Stimulated activated CD4-positive, alpha-beta T cell treated with anti-CD3 and anti-CD28 coated beads, Interleukin-12 subunit alpha, Interleukin-12 subunit beta, amount 100 ng/mL, for 4 hours (primary cell): ENCODE measurements at places on chromosomes 4 and X.

DNA sequence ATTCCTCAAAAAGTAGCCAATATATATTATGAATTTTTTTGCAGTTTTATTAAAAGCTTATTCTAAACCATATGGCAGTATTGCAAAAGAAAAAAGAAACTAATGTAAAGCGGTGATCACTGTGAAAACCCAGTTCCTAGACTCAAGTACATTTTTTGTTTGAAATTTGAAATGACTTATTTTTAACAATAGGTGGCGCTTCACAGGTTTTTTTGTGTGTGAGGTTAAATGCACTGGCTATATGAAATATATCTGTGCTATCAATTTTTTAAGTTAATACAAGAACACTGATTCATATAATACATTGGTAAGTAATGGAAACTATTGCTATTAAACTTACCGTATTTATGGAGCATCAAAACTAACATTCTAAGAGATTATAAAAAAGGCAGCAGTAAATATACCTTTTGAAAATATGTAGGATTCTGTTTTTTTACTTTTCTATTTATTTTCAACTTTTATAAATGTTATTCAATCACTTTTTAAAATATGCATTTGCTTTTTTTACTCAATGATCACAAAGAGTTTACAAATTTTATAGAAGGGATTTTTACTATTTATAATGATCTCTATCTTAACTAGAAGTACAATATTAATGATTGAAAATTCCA is 5.6 kb upstream of the SPRY1 start:
- DNase-seq, result no peak

DNA sequence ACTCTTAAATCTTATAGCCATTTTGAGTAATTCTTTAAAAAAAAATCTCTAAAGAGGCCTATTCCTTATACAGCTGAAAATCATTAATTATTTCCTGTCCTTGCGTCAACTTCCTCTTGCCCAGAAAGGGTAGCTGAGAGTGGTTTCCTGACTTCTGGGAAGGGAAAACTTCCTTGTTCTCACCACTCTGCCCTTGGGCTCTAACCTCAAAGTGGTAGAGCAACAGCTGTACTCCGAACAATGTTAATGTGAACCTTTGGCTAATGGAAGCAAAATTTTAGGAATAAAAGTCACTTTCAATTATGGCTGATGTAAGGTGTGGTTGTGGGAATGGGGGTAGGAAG is 15.3 kb downstream of the KLHL2 start:
- DNase-seq, result no peak

DNA sequence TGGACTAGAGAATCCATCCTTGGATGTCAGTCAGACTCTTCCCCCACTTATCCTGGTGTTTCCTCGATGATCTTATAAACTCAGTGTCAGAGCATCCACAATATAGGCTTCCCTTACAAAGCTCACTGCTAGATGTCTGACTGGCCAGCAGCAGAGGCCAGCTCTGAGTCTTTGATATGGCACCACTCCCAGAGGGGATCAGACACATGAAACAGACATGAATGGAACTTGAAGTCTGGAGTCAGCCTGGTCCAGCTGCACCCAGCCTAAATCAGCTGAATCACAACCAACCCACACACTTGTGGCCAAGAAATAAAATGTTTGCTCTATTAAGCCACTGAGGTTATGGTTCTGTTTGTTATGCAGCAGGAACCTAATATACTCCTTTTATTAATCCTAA is 129.6 kb upstream of the MED14 start:
- DNase-seq, result no peak

DNA sequence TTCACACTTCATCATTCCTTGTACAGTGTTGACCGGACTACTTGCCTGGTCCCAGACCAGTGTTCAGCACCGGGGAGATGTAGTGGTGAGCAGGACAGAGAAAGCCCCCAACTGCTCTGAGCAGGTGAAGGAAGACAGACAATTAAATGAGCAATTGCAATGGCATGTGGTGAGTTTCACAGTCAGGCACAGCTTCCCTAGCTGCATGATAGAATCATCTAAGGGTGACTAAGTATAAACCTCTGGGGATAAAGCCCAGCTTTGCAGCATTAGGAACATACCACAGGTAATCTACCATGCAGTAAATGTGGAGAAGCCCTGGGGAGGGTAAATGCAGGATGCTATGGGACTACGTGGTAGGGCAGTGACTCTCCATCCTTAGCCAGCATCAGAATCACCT is 47.8 kb downstream of the TMA16 start:
- no peak for DNase-seq

- no peak for DNase-seq
These were observed 37.6 kb downstream of the C4orf50 start for GRCh38 chr4:5980436-5981155.

DNA sequence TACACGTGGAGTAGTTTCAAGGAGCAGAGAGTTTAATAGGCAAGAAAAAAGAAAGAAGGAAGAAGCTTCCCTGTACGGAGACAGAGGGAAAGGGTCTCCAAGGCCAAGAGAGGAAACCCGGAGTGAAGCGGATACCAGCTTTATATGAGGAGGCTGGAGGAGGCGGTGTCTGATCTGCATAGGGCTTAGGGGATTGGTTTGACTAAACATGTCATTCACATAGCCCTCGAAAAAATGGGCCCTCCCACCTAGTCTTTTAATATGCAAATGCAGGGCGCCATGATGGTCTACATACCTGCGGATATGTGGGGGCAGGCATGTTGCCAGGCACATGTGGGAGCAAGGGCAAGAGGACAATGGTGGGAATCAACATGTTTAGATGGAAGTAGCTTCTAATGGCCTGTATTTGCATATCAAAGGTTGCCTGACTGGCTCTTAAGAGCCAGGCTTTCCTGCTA is 103.1 kb upstream of the UGT8 start:
- DNase-seq, result no peak

GRCh38 chr4:5036239-5036638 is 15.0 kb upstream of the STK32B start:
- no peak for DNase-seq
